Neuronal stem cell (in vitro differentiated cells): ENCODE measurements at places on chromosomes 11 and 22.

DNA sequence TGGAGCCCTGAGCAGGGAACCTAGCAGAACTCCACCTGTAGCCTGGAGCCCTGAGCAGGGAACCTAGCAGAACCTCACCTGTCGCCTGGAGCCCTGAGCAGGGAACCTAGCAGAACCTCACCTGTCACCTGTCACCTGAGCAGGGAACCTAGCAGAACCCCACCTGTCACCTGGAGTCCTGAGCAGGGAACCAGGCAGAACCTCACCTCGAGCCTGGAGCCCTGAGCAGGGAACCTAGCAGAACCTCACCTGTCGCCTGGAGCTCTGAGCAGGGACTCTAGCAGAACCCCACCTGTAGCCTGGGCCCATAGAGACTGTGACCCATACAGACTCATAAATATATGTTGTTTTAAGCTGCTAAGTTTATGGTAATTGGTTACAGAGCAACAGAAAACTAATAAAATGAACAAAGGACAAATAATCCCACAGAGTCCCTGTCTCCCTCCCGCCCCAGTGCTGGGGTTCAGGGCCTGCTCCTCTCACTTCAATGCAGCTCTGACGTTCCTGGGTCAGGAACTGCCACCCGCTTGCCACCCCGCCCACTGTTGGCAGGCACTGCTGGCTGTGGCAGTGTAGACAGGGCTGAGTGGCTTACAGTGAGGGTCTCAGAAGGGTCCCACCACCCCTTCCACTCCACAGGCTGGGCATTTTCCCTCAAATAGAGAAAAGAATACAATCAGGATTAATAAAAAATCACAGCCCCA is 259.1 kb downstream of the TBC1D22A start:
- DNase-seq: no peak

GRCh38 chr11:134742224-134742612 is 330.2 kb upstream of the B3GAT1 start:
- no peak for DNase-seq

GRCh38 chr11:124863137-124863825 is 2.0 kb upstream of the ROBO3 start:
- no peak for DNase-seq

DNA sequence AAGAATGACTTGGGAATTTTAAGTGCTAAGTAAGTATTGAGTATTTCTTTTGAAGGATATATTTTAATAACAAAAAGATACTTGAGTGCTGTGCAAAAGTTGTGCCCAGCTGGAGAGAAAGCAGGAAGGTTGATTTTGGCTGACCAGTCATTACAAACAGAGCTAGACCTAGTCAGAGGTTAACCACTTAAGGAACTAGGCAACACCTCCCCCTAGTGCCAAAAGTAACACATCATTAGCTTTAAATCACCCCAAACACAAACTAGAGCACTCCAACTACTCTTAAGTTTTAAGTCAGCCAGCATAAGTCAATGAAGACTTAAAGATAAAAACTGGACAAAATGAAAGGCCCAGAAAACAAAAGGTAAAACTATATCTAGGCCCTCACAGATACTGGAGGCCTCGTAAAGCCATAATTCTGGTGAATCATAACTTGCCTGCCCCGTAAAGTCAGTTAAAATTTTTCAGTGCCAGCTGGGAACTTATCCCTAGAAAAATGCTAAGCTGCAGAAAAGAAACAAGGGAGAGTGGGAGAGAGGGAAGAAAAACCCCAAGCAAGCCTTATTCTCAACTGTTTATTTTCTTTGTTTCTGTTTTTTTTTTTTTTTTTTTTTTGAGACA is 4.6 kb downstream of the TMEM9B start:
- DNase-seq: peak; percentile 58

DNA sequence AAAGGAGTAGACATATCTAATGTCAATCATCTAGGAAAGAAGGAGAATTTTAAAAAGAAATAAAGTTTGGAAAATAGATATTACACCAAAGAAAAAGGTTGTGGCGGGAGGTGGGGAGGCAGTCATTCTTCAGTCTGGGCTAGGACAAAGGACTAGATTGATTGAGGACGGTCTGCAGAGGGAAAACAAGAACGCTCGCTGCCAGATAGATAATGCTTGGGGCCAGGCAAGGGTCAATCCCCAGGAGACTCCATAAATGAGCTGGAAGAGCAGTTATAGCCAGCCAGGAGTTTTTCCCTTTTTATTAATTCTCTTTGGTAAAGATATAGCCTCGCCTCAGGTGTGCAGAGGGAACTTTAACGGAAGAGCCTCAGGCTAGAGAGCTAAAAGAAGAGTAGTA is 6.3 kb downstream of the TRPC6 start:
- no peak for DNase-seq

DNA sequence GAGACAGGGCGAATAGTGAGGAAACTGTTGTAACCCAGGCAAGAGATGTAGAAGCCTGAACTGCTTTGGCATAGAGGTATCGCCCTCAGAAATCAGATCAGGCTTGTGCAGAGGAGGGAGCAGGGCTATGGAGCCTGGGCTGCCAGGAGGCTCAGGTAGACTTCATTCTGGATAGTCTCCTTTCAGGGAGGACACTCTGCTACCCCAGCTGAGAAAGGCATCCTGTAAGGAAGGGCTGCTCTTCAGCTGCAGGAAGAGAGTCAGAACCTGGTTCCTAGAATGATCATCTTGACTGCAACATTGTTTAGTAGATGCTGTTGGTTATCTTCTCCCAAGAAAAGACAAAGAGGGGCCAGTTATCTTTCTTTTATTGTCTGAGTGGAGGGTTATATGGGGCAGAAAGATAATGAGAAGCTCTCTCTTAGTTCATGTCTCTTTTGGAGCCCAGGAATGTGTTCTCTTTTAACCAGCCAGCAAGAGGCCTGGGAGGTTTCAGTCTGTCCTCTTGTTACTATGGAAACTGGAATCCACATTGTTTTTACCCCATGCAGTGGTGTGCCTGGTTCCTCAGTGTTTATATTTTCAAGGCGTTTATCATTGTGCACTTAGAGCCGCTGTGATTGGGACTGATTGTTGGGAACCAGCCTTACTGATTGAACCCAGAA is 95.7 kb downstream of the STIM1 start:
- peak; percentile 71 for DNase-seq

- DNase-seq: no peak
Observed at GRCh38 chr22:47115921-47116320, 353.5 kb downstream of the TBC1D22A start.

- no peak for DNase-seq
Observed at GRCh38 chr22:48301421-48301820, 1526.3 kb downstream of the BRD1 start.

GRCh38 chr22:49303061-49303735 is 524.5 kb downstream of the BRD1 start:
- no peak for DNase-seq

DNA sequence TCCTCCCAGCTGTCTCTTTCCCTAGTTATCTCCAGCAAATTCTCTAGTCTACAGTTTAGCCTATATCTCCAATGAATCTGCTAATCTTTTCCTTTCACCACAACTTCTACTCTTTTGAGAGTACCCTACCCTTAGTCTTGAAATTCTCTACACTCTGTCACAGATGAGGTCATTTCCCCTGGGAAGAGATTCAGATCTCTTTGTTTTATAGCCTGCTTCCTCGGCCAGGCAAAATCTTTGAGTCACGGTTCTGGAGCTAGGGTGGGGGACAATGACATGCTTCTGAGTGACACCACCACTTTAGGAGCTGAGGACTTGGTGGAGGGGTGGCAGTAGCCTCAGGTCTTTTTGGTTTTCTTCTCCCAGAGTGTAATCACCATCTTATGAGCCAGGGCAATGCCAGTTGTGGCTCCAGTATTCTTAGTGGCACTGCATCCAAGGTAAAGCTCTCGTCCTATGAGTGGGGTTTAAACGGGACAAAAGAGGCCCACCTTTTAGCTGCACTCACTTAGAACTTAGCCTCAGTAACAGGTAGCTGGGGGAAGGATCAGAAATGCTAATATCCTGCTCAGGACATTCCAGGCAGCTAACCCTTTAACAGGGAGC is 98.5 kb upstream of the RRM1 start:
- no peak for DNase-seq

GRCh38 chr11:100031973-100032372 is 655.1 kb upstream of the ARHGAP42 start:
- no peak for DNase-seq

DNA sequence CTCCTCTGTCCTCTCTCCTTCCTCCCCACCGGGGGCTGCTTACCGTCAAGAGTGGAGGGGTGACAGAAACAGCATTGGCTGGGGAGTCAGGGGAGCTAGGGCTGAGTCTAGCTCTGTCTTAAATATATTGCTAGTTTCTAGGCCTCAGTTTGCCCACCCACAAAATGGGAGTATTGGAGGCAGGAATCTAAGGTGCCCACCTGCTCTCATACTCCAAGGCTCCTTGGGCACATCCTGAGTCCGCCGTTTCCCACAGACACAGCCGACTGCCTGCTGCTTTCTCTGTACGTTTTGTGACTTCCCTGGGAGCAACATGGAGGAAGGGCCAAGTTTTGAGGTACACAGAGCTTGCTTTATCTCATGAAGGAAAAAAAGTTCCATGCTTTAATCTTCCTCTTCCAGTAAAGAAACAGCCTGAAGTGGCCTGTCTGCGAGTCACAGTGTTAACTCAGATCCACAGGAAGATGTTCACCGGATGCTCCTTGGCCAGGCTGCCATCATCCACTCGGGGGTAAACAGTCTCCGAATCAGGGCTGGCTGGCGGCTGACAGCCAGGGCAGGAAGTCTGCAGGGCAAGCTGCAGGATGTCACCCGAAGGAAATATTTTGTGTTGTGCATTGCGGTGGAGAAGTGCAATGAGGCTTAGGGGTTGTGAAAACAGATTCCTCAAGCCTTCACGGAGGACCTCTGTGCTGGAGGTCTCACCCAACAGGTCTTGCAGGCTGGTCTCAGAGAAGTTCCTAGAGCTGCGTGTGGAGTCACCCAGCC is 11.0 kb upstream of the CERK start:
- no peak for DNase-seq

- no peak for DNase-seq
Observed at GRCh38 chr22:22075382-22076163, 93.0 kb upstream of the TOP3B start.

GRCh38 chr11:130413405-130414106 is 14.9 kb downstream of the ADAMTS8 start:
- no peak for DNase-seq

GRCh38 chr11:120327311-120327710 is 2.2 kb downstream of the TLCD5 start:
- no peak for DNase-seq

- no peak for DNase-seq
Observed at GRCh38 chr11:65791719-65792213, 4.9 kb downstream of the OVOL1 start.
